Stimulated activated CD8-positive, alpha-beta memory T cell treated with anti-CD3 and anti-CD28 coated beads, Interleukin-4, amount 100 ng/mL, for 4 hours (primary cell): ENCODE measurements at places on chromosomes 4 and X.

GRCh38 chrX:56975611-56976010 lies 19.7 kb downstream of the SPIN3 start:
- no peak for DNase-seq

DNA sequence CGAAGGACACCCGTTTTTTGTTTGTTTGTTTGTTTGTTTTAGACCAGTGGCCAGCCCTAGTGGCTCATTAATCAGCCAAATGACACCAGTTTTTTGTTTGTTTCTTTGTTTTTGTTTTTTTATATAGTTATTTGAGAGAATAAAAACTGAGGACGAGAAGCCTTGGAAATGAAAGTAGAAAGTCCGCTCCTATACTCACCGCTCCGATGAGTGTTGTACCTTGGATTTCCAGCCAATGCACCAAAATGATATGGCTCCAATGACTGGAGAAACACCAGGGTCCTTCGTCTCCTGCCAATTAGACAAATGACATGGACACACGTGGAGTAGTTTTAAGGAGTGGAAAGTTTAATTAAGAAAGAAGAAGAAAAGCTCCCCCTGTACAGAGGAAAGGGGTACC lies 87.9 kb downstream of the ZXDA start:
- no peak for DNase-seq

GRCh38 chr4:82591592-82591991 lies 29.8 kb upstream of the TMEM150C start:
- DNase-seq, result no peak

- no peak for DNase-seq
These were observed 20.8 kb downstream of the CNOT6L start for GRCh38 chr4:77798385-77798784.

DNA sequence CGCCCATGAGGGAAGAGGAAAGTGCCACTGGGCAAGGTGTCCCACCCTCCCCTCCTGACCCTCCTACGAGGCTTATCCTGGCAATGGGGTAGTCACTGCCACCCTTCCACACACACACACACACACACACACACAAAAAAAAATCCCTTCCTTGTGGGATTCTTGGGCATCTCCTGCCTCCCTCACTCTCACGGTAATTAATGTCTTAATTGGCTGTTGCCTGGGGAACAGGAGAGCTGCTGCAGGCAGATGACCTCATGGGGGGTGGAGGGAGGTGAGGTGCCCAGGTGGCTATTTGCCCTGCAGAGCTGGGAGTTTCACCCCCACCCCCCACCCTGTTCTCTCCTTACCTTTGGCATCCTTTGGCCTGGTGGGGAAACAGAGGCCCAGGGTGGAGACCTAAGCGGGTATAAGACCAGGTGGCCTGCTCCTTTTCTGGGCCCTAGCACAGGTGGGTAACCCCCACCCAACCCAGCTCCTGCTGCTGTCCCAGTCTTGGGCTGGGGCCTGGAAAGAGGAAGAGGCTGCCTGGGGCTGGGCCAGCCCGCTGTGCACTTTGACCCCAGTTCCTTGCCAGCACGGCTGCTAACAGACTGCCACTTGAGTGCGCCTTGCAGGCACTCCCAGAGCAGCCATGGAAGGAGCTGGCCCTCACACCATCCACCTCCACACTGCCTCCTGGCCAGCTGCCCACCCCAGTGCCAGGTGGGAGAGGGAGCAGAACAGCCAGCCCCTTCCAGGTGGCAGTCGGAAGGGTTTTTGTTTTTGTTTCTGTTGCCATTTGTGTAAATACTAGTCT lies 12.6 kb downstream of the EFNB1 start:
- no peak for DNase-seq

DNA sequence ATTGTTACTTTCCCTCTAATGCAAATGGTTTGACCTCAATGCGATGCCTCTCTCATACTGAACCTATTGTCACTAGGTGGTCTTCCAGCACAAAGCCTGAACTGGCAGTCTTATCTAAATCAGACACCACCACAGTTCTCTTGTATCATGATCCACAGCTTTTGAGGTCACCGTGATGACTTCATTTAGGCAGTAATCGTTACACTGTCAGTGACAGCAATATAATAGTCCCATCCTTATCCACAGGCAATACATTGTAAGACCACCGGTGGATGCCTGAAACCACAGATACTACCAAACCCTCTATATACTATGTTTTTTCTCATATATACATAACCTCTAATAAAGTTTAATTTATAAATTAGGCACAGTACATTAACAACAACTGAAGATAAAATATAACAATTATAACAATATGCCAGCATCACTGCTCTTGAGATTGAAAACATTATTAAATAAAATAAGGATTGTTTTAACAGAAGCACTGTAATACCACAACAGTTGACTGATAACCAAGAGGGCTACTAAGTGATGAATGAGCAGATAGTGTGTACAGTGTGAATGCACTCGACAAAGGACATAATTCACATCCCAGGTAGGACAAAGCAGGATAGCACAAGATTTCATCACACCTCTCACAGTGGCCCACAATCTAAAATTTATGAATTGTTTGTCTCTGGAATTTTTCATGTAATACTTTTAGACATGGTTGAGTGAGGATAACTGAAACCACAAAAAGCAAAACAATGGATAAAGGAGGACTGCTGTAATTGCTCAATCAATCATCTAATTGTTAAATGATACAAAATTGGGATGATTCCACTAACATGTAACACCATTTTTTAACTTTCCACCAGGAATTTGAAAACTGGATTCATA lies 419.4 kb downstream of the CENPC start:
- DNase-seq, result no peak

GRCh38 chr4:123585111-123585510 lies 188.5 kb downstream of the SPRY1 start:
- no peak for DNase-seq

- DNase-seq, result no peak
These were observed 6.2 kb downstream of the CD99 start for GRCh38 chrX:2697306-2697705.

DNA sequence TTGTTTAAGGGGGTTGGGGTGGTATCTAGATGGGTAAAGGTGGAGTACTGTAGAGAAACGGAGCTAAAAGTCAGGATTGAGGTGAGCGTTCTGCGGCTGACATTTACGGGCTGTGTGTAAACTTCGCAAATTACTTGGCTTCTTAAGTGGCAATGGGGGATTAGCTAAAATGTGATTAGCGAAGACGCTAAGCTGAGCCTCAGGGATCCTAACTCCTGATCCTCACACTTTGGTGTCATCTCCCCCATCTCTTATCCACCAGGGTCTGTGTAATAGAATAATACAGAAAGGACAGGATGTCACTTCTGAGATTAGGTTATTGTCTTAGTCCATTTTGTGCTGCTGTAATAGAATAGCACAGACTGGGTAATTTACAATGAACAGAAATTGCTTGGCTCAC lies 10.6 kb upstream of the FAT1 start:
- no peak for DNase-seq

GRCh38 chr4:125350470-125351135 lies 35.8 kb downstream of the FAT4 start:
- no peak for DNase-seq
